ENCODE measurements at places on chromosomes 4 and X.

DNA sequence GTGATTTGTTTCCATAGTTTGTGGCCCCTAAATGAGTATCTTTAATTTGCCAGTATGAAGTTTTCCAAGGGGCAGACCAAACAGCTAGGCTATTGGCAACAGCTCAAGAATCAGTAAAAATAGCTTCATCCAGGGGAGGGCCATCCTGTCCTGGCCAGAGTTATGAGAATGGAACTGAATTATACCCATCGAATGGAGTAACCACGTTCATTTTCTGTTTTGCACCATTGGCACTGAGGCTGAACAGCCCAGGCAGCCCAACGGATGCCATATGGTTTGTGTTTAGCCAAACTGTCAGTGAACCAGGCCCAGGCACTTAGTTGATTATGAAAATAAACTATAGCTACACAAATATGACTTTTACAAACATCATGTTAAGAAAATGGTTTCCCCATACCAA is 17.7 kb upstream of the ASB5 start:
- no peak for DNase-seq

DNA sequence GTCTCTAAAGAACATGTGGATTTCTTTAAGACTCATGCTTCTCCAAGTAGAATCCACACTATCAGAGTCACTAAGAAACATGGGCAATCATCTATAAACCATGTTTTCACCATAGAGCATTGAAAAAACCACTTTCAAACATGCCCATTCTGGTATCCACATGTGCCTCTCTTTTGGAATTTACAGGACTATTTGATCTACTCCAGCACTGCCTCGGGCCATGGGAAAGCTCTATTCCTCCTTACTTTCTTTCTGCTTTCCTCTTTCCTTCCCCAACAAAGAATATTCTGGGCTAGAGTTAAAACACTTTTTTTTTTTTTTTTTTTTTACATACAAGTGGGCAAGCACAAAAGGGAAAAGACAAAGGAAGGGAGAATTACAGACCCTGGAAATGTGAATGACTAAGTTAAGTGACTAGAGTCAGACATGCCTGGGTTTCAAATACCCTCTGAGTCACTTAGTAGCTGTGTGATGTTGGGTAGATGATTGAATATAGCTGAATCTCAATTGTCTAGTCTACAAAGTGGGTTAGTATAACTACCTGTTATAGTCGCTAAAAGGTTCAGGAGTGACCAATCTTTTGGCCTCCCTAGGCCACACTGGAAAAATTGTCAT is 847.7 kb upstream of the INTU start:
- no peak for DNase-seq

DNA sequence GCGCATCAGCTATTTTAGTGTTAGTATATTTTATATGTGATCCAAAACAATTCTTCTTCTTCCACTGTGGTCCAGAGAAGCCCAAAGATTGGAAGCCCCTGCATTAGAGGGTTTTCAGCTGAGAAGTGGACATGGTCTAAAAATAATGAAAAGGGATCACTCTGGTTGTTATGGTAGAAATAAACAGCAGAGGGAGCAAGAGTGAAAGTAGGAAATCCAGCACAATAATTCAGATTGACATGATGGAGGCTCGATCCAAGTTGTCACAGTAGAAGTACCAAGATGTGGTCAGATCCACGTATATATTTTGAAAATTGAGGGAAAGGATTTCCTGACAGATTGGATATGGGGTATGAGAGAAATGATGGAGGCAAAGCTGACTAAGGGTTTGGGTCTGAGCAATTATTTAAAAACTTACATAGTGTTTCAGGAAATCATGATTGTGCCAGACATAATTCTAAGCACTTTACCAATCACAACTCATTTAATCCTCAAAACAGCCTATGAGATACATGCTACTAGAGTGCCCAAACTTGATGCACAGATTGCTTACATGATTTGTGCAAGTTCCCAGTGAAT is 17.0 kb upstream of the TMEM144 start:
- DNase-seq = no peak

GRCh38 chr4:83247415-83248357 is 36.9 kb downstream of the COQ2 start:
- DNase-seq = no peak

- no peak for DNase-seq
Observed at GRCh38 chrX:30612250-30612655, 34.7 kb upstream of the TASL start.

GRCh38 chr4:15756361-15756861 is 21.7 kb upstream of the CD38 start:
- DNase-seq = no peak

DNA sequence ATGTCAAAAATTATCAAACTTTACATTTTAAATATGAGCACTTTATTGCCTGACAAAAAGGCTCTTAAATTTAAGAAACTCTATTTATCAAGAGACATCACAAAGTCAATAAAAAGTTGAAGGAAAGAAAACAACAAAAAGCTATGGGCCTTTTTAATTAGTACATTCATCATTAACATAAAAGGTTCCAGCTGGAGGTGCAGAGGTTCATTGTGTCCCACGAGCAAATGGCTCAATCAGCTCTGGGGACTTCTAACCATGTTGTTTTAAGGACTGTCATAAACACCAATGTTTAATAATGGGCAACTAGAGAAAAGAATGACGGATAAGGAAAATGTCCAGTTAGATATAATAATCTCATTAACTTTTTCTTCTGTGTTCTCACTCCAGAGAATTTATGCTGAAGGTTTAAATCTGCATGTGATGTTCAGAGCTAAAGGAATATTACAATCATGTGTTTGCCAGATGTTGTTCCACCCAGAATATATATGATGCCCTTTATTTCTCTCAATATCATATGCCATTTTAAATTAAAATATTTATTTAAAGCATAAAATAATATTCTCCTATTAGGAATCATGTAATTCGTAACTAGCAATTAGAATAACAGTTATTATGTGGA is 840.3 kb upstream of the ADGRL3 start:
- DNase-seq = no peak

DNA sequence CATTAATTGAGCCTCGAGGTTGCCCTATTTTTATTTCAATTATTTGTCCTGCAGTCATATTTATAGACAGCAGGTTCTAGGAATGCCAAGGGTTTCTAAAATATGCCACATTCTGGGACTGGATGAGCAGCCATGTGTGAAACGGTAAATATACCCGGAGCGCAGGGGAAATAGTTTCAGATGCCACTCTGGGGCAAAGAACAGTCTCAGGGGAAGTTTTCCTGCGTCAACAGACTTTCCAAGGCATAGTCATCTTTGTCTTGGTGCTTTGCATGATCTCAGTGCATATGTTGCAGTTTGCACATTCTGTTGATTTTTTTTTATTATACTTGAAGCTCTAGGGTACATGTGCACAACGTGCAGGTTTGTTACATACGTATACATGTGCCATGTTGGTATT is 71.0 kb downstream of the GPAT3 start:
- no peak for DNase-seq

DNA sequence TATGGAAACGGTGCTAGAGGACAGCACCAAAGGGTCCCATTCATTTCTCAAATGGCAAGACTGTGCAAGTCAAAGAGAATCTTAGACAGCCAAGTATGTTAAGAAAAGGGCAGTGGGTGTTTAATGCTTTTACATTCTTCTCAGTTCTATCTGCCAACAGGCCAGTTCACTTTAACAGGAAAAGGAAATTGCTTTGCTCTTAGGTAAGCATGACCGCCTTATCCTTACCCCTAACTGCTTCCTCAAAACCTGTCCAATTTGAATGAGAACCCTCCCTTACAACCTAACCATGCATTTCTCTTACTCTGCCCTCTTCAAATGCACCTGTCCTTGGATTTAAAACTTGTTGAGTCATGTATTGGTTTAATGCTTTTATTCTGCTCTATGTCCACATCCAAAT is 44.5 kb upstream of the BLTP1 start:
- DNase-seq = no peak

DNA sequence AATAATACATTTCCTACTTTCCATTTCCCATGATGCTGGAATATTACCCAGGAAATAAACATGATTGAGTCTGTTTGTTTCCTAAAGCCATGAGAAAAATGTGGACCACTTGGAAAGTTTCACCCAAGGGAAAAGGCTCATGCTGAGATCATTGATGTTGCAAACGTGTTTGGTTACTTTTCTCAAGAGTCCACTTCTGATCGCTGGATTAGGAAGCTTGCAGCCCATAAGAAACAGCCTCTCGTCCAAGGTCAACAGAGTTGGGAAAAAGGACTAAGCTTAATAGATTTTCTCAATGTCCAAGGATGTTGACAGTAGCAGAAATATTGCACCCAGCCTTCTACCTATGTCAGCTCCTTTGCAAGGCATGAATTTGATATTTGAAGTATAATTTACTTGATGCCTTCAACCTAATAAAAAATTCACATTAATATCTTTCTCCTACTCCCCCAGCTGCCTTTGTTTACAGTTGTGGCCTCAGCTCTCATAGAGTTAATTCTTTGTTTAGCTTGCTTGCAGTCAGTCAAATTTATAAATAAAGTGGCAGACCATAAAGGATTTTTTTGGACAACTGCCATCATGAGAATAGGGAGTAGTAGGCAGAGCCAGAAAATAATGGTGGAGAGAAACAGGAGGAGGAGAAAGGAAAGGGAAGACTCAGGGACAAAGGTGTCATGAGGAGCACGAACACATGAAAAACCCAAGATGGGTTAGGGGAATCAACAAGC is 65.6 kb upstream of the BLTP1 start:
- no peak for DNase-seq

GRCh38 chr4:16668488-16668887 is 230.0 kb downstream of the LDB2 start:
- no peak for DNase-seq

DNA sequence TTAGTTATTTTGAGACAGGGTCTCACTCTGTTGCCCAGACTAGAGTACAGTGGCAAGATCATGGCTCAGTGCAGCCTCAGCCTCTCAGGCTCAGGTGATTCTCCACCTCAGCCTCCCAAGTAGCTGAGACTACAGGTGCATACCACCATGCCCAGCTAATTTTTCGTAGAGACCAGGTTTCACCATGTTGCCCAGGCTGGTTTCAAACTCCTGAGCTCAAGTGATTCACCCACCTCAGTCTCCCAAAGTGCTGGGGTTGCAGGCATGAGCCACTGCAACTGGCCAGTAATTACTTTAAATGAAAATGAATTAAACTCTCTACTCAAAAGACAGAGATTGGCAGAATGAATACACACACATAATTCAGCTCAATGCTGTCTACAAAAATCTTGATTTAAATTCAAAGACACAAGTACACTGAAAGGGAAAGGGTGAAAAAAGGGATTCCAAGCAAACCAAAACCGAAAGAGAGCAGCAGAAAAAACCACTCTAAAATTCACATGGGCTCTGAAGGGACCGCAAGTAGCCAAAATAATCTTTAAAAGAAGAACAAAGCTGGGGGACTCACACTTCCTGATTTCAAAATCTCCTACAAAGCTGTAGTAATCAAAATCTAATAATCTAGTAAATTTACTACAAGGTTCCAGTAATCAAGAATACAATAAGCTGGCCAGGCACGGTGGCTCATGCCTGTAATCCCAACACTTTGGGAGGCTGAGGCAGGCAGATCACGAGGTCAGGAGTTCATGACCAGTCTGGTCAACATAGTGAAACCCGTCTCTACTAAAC is 11.8 kb upstream of the SPON2 start:
- DNase-seq = no peak

DNA sequence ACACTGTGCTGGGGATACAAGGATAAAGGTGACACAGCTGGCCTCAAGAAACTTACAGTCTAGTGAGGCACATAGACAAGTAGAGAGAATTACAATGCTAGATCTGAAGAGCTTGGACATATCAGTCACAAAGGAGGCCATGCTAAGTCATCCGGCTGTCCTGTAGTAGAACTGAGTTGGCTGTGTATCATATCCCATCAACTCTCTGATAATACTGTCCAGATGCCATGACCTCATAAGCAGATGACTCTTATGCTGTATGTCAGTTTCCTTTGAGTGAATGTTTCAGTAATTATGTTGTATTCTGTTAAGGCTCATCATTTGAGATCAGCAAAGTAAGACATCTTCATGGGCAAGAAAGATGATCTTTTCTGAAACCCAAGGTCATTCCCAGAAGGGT is 442.9 kb downstream of the MID1IP1 start:
- DNase-seq = no peak

- DNase-seq = no peak
Observed at GRCh38 chr4:100288161-100288560, 97.9 kb upstream of the DDIT4L start.
